Brain pericyte (primary cell): ENCODE measurements at places on chromosomes 7 and 10.
A peak's percentile ranks its signal among the peaks of the same experiment; 100 is the strongest.

- no peak for DNase-seq
Observed at GRCh38 chr7:55497521-55497920, 74.8 kb downstream of the VOPP1 start.

DNA sequence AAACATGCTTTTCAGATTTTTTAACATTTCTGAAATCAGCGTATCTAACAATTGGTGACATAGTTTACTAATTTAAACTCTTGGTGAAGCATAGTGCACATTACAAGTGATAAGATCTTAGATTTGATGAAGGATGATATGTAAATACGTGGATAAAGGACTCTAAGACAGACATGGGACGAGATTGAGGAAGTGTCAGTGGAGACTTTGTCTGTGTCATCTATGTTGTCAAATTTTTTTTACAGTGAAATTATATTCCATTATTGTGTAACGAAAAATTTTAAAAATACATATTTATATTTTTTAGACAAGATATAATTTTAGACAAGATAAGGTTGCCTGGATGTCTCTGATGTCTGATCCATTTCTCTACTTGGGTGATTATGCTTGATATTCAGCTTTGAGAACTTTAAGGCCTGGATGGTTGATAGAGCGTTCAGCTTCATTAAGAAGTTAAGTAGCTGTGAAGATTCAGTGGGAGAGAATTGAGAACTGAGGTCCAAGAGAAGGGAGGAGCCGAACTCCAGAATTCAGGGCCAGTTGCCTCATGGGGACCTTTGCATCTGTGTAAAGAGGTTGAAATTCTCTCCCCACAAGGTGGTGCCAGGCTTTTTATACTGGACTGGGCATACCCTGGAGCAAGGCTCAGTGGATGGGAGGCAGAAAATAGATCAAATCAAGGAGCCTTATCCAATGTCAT is 62.7 kb downstream of the KAT6B start:
- no peak for DNase-seq

- DNase-seq, result no peak
Observed at GRCh38 chr7:132575982-132576720, at the start of gene PLXNA4. Gene PLXNA4, minus strand, starts transcription at chr7:132576470. Its CDS starts 67,777 bp downstream, at chr7:132508693.

GRCh38 chr7:129914536-129915272 is 38.1 kb downstream of the UBE2H start:
- DNase-seq, result no peak

DNA sequence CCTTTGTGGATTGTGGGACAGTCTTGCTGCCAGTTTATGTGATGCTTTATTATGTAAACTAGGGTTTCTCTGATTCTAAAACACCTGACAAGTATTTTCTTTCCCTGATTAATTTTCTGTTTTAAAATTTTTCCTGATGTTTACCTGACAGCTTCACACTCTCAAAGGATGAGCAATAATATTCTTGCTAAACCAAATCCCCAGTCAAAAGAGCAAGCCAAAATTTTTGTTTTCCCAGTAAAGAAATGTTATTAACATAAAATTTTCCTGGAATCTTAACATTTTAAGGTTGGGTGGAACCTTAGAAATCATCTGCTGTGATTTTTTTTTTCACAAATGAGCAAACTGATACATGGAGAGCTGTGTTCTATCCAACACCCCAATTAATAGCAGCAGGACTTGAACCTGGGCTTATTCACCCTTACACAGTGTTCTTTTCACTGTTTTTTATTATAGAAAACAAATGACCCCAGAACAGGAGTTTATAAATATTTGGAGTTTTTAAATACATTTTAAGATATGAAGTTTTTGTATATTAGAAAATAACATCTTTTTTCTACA is 185.2 kb upstream of the VIPR2 start:
- no peak for DNase-seq

- no peak for DNase-seq
Observed at GRCh38 chr10:74418285-74418872, 267.4 kb downstream of the ADK start.

DNA sequence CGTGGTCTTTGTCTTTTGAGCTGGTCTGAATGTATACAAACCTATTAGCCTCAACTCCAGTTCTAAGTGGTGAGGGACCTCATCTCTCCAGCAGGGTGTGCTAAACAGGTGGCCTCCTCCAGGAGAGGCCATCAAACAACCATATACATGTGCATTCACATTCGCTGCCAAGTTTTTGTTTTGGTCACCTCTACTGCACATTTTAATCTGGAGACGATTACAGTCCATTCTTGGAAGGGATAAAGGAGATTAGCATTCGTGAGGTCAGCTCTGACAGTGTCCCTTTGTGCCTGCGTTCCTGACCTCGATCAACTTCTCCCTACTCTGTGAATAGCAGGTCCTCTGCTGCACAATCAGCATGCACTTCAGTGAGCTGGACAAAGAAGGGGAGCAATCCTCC is 60.8 kb downstream of the RHOBTB1 start:
- no peak for DNase-seq

DNA sequence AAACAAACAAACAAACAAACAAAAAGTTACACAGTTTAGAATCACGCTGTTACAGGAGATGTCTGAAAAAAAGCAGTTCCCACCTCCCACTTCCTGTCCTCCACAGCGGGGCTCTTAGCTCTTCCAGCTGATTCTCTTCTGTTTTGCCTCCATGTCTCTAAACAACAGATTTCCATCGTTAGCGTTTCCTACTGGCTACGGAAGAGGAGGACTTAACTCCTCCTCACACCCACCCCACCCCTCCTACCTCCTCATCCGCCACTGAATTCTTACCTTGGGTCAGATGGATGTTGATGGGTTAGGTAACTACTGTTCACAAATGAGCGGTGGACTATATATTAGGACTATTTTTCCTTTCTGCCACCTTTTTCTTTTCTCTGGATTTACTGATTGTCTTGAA is 36.8 kb upstream of the NUB1 start:
- no peak for DNase-seq

GRCh38 chr7:93938293-93938692 is 16.8 kb downstream of the GNG11 start:
- DNase-seq, result no peak

GRCh38 chr7:25926451-25926850 is 225.5 kb upstream of the NFE2L3 start:
- DNase-seq, result no peak

GRCh38 chr10:124349996-124350280 is 68.8 kb downstream of the OAT start:
- no peak for DNase-seq

DNA sequence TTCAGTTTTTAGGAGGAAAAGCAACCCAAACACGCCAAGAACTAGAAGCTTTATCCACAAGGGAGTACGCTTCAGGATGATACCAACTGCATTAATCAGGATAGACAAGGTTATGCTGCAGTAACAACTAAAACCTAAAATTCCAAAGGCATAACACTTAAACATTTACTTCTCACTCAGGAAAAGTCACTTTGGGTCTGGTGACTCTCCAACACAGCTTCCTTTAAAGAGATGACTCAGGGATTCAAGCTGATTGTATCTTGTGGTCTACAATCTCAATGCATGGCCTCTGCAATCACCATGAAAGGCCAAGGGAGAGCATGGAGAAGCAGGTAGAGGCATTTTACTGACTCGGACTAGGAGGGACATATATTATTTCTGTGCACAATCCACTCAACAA is 315.8 kb downstream of the KCNMA1 start:
- DNase-seq, result no peak

DNA sequence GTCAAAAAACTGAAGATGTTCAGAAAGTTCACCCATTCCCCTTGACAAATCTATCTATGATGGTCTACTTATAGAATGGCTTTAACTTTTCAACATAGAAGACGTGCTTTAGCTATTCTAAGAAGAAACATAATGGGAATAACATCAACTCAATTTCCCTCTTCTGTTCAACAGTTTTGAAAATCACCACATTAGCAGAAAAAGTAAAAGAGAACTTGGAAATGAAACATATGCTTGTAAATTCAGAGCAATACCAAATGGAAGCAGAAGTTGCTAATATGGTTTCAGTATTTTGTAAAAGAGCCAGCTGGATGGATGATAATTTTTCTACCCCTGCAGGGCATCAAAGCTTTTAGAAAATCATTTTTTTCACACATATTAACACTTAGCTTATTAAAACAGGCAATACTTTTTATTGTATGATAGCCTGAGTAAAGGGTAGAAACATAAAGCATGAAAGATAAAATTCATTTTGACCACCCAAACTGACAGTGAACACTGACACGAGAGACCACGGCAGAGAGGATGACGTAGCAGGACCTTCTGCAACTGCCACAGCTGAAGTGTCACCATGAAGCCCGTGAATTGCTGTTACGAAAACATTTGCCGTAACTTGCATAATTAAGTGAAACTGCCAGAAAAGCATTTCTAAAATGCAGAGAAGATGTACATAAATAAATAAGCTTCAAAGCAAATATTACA is 39.2 kb upstream of the FEZF1 start:
- no peak for DNase-seq

- no peak for DNase-seq
Observed at GRCh38 chr10:1643161-1643907, 94.0 kb downstream of the ADARB2 start.

DNA sequence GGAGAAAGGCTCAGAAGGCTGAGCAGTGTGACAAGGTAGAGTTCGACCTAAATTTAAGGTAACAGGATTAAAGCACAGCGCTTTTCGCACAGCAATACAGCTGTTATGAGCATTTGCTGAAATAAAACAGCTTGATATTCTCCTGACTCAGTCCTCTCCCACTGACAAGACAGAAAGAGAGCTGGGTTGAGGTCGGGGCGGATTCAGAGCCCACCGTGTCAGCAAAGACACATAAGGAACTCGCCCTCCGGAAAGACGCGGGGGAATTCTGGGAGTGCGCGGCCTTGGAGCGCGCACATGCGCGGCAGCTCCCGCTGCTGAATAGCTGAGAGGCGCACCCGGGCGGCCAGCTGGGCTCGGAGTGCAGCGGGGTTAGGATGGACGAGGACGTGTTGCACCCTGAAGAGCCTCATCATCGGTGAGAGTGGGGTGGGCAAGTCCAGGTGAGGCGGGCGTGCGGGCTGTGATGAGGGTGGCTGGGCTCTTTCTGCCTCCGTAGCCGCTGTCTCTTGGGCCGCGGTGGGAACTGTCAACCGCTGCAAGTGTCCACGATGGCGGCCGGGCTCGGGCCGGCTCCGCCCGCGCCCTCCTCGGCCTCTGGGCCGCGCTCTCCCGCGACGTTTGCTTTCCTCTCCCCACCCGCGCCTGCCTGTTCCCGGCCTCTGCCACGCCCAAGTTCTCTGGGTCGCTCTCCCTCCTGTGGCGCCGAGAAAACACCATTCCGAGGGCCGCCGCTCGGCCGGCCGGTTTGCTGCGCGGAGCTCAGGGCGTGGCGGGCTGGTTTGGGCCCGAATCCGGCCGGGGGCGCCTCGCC is 120.6 kb downstream of the LYZL1 start:
- DNase-seq, result peak; percentile 26

DNA sequence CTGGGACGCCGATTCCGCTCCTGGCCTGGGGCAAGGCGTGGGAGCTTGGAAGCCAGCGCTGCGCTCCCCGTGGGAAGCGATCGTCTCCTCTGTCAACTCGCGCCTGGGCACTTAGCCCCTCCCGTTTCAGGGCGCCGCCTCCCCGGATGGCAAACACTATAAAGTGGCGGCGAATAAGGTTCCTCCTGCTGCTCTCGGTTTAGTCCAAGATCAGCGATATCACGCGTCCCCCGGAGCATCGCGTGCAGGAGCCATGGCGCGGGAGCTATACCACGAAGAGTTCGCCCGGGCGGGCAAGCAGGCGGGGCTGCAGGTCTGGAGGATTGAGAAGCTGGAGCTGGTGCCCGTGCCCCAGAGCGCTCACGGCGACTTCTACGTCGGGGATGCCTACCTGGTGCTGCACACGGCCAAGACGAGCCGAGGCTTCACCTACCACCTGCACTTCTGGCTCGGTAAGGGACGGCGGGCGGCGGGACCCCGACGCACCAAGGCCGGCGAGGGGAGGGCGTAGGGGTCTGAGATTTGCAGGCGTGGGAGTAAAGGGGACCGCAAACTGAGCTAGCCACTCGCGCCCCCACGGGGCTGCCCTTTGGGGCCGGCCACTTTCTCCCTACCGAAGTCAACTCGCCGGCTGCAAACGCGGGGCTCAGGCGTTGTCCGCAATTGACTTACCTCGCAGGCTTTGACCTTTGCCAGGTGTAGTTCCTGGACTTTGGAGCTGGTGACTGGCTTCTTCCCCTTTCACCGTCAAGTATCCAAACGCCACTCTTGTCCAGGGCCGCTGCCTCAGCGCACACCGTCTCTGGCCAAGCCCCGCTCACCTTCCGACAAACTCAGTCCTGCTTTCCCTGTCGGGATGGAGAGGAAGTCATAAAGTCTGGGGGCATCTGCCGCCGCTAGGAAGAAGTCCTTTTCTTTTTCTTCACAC is at the start of gene SCIN:
SCIN (plus strand) TSS at position 187 of the 928 bp plus-strand sequence; CDS start at position 254, 67 bp downstream.
- no peak for DNase-seq

GRCh38 chr7:1562597-1563051 is 6.6 kb upstream of the TMEM184A start:
- DNase-seq, result no peak

DNA sequence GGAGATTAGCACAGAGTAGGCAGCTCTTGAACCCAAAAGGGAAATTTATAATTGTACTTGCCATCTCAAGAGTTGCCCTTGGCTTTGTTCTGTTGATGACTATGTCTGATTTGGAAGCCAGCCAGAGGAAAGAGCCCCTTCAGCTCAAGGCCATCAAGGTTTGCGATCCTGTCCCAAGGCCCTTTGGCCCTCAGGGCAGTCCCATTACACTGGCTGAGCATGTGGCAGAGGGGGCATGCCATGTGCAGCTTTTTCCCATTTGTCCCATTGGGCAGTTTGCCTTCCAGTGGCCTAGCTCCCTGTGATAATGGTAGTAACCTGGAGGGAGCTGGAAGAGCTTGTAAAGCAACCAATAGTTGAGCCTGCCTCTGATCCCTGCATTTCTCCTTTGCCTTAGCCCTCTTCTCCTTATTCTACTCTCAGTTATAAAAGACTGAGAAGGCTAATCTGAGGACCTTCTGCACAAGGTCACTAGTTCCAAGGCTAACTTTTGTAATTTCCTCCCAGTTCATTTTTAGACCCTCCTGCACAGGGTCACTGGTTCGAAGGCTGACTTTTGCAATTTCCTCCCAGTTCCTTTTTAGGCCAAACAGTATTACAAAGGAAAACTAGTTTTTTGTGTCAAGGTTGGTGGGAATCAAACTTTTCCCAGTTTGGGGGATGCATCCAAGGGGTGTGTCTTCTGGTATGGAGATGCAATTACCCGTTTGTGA is 31.0 kb upstream of the ARHGAP12 start:
- DNase-seq, result no peak

DNA sequence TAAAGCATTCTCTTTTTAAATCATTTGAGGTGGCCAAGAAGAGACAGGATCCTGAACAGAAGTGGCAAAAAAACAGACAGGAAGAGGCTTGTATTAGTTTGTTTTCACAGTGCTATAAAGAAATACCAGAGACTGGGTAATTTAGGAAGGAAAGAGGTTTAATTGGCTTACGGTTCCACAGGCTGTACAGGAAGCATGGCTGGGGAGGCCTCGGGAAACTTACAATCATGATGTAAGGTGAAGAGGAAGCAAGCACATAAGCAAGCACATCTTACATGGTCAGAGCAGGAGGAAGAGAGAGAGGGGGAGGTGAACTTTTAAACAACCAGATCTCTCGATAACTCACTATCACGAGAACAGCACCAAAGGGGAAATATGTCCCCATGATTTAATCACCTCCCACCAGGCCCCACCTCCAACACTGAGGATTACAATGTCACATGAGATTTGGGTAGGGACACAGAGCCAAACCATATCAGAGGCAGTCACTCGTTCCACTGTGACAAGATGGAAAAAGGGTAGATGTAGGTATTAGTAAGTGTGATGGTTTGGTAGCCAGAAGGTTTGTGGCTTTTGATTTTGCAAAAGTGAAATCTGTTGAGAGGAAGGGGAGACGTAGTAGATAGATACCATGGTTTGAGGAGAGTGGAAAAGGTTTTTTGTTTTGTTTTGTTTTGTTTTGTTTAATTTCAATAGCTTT is 5.1 kb downstream of the MSRB2 start:
- no peak for DNase-seq
